ENCODE measurements at places on chromosomes 11 and 22.

- no peak for DNase-seq
These were observed 117.6 kb upstream of the THY1 start for GRCh38 chr11:119540370-119541125.

DNA sequence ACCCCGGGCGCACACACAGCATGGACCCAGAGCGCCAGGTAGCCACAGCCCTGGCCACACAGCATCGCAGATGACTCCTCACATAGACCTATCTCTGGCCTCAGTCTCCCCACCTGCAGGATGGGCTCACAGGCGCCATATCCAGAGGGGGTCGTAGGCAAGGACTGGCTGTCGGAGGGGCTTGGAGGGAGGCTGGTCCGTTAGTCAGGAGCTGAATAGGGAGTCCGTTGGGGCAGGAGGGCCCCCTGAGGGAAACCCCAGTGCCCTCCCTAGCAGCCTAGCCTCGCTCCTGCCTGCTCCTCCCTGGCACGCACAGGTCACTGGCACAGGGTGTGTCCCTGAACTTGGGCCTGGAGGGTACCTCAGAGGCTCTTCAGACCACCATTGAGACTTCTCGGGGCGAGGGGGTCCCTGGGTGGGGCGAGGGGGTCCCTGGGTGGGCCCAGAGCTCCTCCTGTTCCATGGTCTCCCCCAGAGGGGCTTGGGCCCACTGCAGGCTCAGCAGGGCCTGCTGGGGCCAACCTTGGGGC is 2.0 kb downstream of the PLXNB2 start:
- DNase-seq: no peak

DNA sequence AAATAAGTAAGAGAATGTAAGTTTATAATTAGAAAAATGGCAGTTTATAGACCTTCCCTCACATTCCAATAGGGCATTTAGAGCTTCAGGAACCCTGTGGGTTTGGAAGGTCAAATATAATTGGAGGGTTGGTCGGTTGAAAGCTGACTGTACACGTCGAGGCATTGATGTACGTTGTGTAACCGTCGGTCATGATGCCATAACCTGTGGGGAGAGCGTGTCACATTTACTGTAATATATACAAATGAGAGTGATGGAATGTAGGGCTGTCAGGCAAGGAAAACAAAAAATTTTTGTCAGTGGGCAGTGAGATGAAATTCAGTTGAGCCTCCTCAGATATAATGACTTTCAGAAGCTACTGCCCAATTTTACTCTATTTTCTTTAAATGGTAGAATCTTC is 88.5 kb downstream of the ARL14EP start:
- DNase-seq: no peak

DNA sequence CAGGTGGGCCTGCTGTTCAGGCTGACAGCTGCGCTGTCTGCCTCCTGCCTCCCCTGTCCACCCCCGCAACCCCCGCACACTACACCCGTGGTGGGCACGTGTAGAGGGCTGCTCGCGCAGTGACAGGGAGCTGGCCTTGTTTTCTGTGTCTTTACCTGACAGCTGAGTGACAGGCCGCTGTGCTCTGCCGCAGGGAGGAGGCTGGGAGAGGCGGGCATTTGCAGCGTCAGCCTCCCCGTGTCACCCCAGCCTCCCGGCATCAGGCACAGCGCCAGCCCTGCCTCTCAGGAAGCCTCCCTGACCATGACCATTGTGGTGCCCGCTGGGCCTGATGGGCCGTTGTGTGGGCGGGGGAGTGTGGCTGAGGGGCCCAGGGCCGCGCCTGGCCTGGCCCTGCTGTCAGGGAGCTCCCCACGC is 32.0 kb upstream of the RELT start:
- no peak for DNase-seq

GRCh38 chr11:92663539-92663938 is 305.9 kb upstream of the MTNR1B start:
- no peak for DNase-seq

DNA sequence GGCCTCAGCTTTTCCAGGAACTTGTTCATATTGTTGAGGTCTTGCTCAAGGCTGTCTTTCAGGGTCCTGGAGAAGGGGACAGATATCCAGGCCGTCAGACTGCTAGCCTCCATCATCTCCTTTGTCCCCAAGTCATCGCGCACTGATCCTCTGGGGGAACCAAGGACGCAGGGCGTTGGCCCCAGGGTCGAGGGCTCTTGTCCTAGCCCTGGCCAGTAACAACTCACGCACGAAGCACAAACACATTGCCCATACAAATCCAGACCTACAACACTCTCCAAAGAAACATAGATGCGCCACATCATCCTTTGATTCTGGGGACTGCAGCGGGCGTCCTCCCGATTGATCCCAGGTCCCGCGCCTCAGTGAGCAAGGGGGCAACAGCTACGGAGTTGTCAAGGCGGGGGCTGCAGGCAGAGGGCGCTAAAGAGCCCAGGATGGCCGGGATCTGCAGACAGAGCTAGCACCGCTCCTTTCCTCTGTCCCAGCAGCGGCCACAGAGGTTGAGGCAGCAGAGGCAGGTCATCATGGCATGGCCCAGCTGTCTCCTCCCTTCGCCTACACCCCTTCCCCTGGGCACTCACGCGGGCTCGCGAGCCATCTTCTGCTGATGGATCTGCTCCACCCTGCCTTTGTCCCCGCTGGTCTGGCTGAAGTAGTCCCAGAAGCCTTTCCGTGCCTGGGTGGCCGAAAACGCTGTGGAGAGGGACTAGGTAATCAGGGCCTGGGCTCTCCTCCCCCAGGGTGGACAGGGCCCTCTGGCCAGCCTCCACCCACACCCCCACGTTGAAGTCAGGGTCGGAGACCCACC is 472 bp downstream of the APOA5 start:
- DNase-seq: peak; percentile 42

DNA sequence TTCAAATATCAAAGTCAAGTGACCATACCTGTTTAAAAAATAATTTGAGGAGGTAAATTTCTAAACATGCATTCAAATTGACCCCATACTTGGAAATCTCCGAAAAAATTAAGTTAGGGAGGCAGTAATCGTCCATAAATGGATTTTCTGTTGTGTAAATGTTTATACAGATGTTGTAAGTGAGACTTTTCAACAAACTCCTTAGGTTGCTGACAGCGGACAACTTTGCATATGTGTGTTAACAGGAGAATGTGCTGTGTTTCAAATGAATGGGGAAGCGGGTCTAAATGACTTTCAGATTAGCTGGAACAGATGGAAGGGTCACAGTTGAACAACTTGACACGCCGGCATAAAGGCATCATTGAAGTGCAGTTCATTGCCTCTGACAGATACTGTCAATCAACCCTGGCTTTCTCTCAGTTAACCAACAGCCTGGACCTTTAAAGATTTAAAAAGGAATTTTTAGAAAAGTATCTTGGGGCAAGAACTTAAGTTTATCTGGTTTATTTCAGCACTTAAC is 98.2 kb upstream of the DBX1 start:
- DNase-seq: no peak

DNA sequence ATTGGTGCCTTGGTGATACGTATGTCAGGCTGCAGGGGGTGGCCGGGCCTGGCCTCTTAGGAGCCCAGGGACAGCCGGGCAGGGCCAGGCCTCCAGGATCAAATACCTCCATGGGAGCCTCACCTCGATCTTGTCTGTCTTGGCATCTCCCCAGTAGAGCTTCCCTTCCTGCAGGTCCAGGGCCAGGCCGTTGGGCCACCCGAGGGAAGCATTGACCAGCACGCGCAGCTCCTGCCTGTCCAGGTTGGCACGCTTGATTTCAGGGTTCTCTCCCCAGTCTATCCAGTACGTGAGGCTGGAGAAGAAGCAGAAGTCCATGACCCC is 137.7 kb downstream of the CRYBB2 start:
- DNase-seq: no peak

GRCh38 chr22:42056757-42057511 is 13.7 kb downstream of the NAGA start:
- no peak for DNase-seq

GRCh38 chr11:14384338-14384737 is 25.4 kb upstream of the RRAS2 start:
- DNase-seq: no peak

DNA sequence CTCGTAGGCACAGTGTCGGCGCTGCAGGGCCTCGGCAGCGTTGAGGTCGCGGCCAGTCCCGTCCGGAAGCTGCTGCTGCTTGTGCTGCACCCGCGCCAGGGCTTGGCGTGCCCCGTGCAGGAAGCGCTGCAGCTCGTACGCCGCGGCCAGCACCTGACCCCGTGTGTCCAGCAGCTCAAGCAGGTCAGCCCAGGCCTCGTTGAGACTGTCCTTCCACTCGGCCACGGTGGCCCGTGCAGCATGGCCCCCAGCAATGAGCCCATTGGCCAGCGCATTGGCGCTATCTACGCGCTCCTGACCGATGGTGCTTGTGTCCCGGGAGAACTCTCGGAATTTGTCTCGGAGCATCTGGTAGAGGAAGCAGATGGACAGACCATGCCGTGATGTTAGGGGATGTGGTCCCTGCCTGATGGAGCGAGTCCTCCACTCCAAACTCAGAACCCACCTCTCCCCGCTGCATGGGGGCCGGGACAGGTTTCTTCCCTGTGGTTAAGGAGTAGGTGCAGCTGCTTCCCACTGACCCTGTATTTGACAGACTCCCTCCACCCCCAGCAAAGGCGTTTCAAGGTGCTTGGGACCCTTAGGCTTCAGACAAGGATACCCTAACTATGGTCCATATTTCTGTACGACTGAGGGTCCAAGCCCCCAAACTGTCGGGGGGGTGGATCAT is 13.8 kb upstream of the RBM4B start:
- DNase-seq: no peak

DNA sequence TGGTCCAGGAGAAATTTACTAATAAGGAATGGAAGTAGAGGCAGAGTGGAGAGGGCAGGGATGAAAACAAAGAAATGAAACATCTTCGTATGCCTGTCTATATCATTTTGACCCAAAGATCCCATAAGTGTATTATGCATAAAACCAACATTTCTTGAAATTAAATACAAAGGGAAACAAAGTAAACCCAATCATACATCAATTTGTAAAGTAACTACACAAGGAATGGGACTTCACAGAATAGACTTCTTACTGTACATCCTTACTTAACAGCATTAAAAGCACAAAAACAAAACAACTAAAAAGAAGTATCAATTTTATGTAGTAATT is 253.6 kb upstream of the CCDC179 start:
- no peak for DNase-seq

GRCh38 chr11:76279646-76280045 is 73.3 kb upstream of the WNT11 start:
- DNase-seq: no peak

- DNase-seq: no peak
These were observed 61.0 kb upstream of the NAV2 start for GRCh38 chr11:19651653-19652052.

- DNase-seq: peak; percentile 17
These were observed 48.4 kb downstream of the SFI1 start for GRCh38 chr22:31544481-31545480.

- no peak for DNase-seq
These were observed 35.1 kb upstream of the ASPHD2 start for GRCh38 chr22:26393929-26394328.

- no peak for DNase-seq
These were observed 56.7 kb downstream of the PHF21B start for GRCh38 chr22:44952863-44953746.

GRCh38 chr11:63920939-63921417 is 4.0 kb upstream of the RCOR2 start:
- no peak for DNase-seq

- DNase-seq: peak; percentile 98
These were observed 4.9 kb upstream of the ATP6V1E1 start for GRCh38 chr22:17633217-17633997.

GRCh38 chr11:112212710-112213109 is 13.5 kb upstream of the PTS start:
- no peak for DNase-seq

GRCh38 chr11:37817727-37818270 is 1219.8 kb upstream of the RAG2 start:
- DNase-seq: peak; percentile 45

DNA sequence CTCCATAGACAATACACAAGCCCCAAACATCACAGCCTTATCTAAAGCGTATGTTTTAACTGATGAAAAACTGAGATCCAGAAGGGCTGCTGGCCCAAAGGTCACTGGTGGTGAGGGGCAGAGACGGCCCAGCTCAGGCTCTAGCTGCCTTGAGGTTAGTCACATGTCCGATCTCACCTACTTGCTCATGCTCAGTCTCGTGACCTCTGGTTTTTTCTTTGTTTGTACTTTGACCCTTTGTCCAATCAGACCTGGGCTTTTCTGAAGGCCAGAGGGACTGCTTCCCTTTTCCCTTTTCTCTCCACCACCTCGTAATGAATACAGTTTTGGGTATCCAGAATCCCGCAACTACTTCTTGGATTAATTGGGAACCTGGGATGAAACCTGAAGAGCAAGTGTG is 28.6 kb downstream of the MMP20 start:
- no peak for DNase-seq

DNA sequence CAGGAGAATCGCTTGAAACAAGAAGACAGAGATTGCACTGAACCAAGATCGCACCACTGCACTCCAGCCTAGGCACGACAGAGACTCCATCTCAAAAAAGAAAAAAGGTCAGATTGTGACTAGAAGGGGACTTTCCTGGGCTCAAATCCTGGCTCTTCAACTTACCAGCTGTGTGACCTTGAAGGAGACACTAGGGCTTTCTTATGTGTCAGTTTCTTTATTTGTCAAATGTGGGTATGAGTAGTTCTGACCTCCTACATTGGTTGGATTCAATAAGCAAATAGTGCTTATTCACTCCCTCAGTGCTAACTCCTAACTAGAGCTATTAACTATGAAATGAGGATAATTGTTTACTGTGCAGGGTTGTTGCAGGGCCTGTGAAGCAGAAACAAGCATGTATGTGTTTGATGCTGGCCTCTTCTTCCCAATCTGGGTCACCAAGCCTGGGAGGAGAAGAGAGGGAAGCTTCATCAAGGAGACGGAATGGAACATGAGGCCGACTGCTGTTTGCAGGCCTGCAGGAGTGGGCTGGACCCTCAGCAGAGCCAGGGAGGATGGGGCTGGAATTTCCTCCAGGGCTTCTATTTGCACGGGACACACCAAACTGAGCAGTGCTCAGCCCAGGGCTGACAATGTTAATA is 22.5 kb downstream of the RHOD start:
- DNase-seq: no peak

GRCh38 chr11:110297076-110297725 is 787 bp upstream of the RDX start:
- peak; percentile 77 for DNase-seq

- peak; percentile 63 for DNase-seq
These were observed 15.5 kb upstream of the DEPDC7 start for GRCh38 chr11:33000181-33000580.

- no peak for DNase-seq
These were observed 14.2 kb downstream of the MRGPRG start for GRCh38 chr11:3204141-3205015.

All from bronchial epithelial cell (primary cell).